ENCODE measurements at places on chromosomes 6 and 20.

DNA sequence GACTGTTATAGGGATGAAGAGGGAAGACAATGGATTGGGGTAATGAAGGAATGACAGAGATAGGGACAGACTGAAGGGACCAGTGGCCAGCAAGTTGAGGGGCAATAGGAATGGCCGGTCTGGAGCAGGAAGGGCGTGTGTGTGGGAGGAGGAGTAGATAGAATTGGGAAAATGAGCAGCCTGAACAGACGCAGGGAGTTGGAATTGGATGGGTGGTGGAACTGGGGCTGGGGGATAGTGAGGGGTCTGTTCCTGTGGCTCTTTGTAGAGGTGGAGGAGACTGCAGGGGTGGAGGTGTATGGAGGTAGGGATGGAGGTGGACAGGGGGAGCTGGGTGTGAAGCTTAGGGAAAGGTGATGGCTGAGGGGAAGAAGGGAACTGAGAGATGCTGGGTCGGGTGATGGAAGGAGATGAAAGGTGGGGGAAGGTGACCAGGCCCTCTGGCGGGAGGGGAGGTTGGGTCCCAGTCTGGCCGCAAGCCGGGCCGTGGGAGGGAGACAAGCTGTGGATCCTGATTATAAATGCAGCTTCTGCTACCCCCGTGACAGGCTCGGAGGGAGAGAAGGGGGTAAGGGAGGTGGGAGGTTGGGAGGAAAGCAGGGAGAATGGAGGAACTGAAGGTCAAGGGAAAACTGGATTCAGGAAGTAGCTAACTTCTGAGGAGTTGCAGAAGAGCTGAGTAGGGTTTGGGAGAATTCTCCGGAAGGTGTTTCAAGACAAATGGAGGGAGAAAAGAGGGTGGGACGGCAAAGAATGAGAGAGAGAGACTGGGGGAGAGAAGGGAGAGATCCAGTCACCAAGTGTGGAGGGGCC is 5.2 kb downstream of the SYNGAP1 start:
- peak; percentile 69 for DNase-seq

GRCh38 chr20:23646106-23646873 is 8.5 kb upstream of the CST3 start:
- no peak for DNase-seq

GRCh38 chr20:13264907-13265306 is 43.8 kb downstream of the ISM1 start:
- DNase-seq, result no peak

- DNase-seq, result no peak
These were observed 28.0 kb downstream of the CAPN11 start for GRCh38 chr6:44186635-44187025.

GRCh38 chr6:42754759-42755158 is 8.9 kb upstream of the TBCC start:
- no peak for DNase-seq

DNA sequence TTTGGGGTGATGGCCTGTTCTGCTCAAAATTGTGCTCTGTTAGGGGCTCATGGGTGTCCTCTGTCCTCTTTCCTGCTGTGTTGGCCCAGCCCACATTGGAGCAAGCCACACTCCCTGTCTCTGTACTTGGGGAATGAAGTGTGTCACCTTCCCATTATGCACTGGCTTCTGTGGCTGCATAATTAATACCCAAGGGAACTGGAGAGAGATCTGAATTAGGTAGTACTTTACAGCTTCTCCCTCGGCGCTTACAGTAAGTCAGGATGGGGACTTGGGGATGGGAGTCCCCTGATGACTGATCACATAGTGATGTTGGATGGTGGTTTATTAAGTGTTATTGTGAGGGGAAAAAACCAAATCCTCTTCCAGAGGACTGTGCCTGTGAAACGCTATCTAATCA is 116.6 kb downstream of the FOXO3 start:
- DNase-seq, result no peak

DNA sequence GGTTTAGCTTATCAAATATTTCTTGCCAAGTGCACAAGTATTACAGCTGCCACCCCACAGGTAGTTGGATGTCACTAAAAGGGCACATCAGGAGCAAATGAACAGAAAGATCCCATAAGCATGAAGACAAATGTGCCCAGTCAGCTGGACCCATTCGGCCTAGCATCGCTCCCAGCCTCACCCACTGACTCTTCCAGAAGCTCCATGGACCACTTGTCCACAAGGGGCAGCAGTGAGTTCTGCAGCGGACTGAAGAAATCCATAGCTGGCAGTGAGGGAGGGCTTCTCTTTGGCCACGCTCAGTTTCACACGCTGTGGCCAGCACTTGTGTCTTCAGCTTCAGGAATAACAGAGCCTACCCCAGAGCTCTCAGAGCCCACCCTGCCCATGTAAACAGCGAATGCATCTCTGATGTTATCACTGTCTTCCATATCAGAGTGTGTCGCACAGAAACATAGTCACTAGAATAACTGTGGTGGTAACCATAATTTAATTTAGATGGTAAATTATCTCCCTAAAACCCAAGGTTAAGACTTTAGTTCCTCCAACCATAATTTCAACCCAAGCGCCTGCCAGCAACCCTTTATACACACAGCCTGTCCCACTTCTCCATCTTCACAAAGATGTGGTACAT is 15.8 kb downstream of the CGA start:
- peak; percentile 73 for DNase-seq

GRCh38 chr20:57394121-57395082 is 3.2 kb downstream of the RBM38 start:
- DNase-seq, result peak; percentile 79

DNA sequence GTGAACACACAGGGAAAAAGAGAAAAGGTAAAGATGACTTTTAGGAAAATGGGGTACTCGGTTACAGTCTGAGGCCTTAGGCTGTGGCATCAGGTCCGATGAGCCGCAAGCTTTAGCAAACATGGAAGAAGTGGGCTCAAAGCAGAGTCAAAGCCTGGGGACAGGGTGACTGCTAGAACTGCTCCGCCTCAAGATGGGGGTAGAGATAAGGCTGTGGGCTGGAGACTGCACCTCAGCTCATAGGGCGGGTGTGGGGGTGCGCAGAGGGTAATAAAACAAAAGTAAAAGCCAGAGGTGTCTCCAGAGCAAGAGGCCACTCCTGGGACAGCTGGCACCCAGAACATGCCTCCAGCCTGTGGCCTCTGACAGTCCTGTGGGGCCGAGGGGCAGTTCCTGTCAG is 21.3 kb upstream of the SYNDIG1 start:
- DNase-seq, result no peak

DNA sequence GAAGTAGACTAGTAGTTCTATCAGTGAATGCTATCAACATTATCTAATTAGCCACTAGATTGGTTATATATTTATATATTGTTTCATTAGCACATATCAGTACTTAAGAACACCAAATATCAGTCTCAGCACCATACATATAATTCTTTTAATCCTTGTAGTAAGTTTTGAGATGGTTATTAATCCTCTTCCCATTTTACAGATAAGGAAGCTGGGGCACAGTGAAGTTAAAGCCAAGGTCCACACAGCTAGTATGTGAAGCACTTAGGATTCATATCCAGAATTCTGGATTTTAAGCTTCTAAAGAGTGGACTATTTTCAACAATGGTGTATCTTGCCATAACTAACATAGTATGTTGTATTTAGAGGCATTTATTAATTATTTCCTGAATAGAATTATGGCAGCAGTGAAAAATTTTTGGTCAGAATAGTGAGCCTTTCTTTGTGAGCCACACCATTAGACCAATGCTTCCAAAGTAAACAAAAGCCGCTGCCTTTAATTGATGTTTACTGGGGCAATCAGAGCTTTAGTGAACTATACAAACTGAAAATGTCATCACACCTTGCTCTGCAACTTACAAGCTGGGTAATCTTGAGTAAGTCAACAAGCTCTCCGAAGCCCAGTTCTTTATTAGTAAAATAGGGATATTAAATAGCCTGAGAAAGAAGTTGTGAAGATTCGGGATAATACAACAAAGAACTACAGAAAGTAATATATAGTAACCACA is 41.9 kb upstream of the HBS1L start:
- no peak for DNase-seq

- peak; percentile 80 for DNase-seq
These were observed 68.0 kb downstream of the PLAGL1 start for GRCh38 chr6:143940011-143940597.

GRCh38 chr6:122709922-122710512 is 69.5 kb upstream of the FABP7 start:
- no peak for DNase-seq

DNA sequence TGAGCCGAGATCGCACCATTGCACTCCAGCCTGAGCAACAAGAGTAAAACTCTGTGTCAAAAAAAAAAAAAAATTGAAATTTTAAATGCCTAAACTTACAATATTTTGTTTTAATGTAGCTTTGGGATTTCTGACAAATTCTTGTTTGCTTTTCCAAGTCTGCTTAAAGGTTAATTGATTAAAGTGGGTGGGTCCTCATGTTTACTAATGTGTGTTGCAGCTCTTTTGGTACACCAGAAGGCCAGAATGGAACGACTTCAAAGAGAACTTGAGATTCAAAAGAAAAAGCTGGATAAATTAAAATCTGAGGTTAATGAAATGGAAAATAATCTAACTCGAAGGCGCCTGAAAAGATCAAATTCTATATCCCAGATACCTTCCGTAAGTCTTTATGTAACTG is 2.7 kb upstream of the SUMO4 start:
- DNase-seq, result no peak

- no peak for DNase-seq
These were observed 26.8 kb downstream of the MANBAL start for GRCh38 chr20:37316116-37316774.

- DNase-seq, result no peak
These were observed 23.3 kb upstream of the CDKN1A start for GRCh38 chr6:36655085-36655724.

DNA sequence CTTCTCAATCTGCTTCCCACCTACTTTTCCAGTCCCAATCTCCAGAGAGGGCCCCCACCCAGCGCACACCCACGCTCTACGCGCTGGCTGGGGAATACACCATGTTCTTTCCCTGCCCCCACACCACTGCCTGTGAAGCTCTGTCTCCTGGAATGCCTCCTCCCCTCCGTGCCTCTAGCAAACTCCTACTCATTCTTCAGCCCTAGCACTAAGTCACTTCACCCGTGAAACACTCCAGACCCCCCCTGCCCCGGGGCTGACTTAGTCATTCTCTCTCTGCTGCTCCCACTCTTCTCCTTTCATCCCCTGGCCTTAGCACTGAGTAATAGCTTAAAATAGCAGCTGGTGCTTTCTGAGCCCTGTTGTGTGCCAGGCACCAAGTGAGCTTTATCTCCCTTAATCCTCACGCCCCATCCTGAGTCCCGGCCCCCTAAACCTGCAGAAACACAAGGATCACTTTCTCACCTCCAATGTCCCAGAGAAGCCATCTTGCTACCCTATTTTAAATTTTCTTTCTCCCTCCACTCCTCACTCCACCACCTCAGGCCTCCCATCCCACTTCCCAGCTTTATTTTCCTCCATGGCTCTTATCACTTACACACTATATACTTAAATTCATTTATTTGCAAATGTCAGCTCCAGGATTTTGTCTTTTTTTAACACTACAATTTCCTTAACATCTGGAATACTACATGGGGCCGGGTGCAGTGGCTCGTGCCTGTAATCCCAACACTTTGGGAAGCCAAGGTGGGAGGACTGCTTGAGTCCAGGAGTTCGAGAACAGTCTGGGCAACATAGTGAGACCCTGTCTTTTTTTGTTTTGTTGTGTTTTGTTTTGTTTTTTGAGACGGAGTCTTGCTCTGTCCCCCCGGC is 6.3 kb upstream of the PARD6B start:
- peak; percentile 97 for DNase-seq

DNA sequence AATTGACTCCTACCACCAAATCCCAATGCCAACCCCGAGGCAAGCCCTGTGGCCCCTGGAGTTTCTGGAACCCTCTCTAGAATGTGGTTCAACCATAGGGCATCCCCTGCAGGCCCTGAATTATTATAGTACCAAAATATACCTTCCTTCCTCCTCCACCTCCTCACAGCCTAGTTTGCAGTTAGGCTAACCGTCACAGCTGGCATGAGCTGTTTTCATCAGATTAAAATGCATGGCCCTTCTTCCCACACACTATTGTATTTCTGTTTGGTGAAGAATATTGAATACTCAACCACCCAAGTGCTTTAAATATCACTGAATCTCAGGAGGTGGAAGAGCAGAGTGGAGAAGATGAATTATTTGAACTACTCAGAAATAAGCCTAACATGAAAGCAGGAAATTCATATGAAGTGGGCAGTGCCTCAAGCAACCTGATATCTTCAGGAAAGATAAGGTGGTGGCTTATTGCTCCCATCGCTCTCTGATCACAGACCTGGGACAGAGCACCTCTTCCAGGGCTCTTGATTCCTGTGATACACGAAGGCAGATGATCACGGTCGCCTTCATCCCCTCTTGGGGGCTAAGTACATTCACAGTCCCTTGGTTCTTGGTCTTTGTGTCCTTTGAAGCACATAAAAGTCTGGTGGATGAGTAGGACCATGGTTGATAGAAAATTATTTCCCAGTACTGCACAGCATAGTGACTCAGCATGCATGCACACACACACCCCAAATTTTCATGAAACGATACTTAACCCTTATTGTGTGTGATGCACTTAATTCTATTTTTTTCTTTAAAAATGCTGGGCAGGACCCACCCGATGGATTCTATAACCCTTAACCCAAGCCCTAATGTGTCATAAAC is 90.9 kb downstream of the PSMG4 start:
- DNase-seq, result no peak

DNA sequence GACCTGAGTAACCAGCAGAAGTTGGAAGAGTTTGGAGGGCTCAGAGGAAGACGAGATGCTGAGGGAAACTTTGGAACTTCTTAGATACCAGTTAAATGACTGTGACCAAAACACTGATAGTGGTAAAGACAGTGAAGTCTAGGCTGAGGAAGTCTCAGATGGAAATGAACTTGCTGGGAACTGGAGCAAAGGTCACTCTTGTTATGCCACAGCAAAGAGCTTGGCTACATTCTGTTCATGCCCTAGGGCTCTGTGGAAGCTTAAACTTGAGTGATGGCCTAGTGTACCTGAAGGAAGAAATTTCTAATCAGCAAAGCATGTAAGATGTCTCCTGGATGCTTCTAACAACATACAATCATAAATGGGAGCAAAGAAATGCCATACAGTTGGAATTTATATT is 24.7 kb downstream of the WDR27 start:
- no peak for DNase-seq

GRCh38 chr6:30282522-30282921 is 44.2 kb upstream of the TRIM39 start:
- DNase-seq, result no peak

DNA sequence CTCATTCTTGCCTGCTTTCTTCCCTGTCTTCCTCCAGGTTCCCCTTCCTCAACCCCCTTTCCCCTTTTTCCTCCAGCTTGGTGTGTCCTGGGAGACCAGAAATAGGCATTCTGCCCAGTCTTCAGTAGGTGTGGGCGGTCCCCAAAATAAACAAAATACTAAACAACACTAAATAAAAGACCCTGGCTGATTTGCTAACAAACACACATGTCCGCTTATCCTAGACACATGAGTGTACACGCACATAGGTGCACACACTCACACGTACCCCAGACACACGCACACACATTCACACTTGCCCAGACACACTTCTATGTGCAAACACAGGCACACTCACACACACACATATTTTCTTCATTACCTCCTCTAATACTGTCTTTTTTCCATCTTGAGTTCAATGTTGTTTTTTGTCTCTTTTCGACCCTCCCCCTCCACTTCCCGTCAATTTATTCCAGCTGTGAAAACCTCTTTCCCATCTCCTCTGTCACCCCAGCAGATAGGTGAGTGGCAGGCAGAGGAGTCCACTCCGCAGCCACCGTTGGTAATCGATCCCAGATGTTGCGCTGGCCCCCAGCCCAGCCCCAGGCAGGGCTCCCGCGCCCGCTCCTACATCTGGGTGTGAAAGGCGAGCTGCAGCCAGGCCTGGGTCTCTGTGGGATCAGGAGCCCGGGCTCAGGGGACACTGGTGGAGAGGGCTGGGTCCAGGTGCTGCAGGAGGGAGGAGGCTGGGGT is 56.9 kb upstream of the FOXP4 start:
- no peak for DNase-seq

GRCh38 chr6:112827793-112828192 is 480.7 kb downstream of the RFPL4B start:
- DNase-seq, result no peak

Measured in osteoblast (primary cell).